ENCODE measurements at places on chromosomes 4 and X. TPM values are rescaled to one million over a fixed set of nuclear protein-coding genes. Genes with fewer than 3 reads are reported as not detected.

- no peak for DNase-seq
Measured at GRCh38 chrX:74531081-74531480, 83.3 kb downstream of the RLIM start.

The ADGRA3 gene
- total RNA-seq, result 104 TPM

The GAGE12H gene
- total RNA-seq, result not detected

The PNMA6F gene
- total RNA-seq, result not detected

The ANXA3 gene
- 35.5 TPM for total RNA-seq

DNA sequence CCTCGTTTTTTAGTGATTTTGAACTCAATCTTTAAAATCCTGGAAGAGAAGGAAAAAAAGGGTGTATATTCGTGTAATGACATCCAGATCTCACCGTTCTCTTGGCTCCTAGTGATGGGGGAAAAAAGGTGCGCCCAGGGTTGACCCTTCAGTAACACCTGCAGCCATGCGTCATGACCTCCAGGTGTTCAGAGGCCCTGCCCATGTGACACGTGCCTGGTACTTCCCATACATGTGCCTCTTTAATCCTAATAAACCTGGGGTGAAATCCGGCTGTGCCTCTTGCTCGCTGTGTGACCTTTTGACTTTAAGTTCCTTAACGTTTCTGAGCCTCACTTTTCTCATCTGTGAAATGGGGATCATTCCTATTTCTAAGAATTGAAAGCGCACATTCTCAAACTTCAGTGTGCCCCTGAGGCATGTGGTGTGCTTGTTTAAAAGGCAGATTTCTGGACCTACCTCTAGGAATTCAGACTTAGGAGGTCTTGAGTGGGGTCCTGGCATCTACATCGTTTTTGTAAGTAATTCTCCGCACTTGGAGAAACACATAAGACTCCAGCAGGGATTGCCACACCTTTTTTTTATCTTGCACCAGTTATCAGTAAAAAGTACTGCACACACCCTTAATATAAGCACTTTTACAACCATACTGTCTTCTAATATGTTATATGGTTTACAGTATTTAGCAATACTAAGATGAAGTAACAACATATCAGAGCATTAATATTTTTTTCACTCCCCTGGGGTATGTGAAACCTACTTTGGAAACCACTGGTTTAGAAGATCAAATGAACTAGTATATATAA is 90.1 kb downstream of the RELL1 start:
- DNase-seq, result no peak

DNA sequence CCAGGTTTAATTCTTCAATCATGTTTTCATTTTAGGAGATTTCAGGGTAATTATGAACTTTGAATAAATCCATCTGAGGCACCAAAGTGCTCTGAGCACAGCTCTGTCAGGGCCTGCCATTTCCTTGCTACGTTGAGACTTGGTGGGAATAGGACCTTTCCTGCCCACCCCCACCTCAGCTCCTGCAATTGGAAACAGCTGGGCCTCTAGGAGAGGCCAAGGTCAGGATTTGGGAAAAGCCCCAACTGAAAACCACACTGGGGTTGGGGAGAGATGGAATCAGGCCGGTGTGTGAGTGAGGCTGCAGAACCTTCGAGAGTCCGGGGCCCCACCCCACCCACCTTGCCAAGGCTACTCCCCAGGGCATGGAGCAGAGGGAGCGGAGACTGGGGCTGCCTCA is 212.7 kb upstream of the BCOR start:
- DNase-seq, result no peak

GRCh38 chr4:15674926-15675325 is 6.7 kb upstream of the FAM200B start:
- no peak for DNase-seq
